ENCODE measurements at places on chromosomes 12 and 14.

GRCh38 chr14:105046891-105047282 lies 18.3 kb downstream of the GPR132 start:
- DNase-seq: no peak

- no peak for DNase-seq
These were observed 572.5 kb downstream of the DIO2 start for GRCh38 chr14:79638672-79639266.

GRCh38 chr12:115846516-115846915 lies 431.0 kb downstream of the MED13L start:
- DNase-seq: no peak

- no peak for DNase-seq
These were observed 7.7 kb downstream of the GATC start for GRCh38 chr12:120453977-120454376.

- no peak for DNase-seq
These were observed 222.7 kb downstream of the TMEM132D start for GRCh38 chr12:129681151-129681550.

DNA sequence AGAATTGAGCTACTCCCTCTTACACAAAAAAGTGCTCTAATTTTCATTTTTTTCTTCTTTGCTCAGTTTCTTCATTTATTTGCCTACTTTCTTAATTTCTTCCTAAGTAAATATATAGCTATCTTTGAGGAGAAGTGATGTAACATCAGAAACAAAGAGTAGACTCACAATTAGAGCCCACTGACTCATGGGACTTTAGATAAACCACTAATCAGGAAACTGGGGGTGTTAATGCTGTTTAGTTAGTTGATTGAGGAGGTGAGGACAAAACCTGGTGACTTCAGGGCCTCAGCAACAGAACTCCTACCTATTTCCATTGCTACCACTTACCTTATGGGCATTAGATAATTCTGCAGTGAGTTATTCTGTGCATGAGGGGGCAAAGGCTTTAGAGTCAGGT lies 151.7 kb downstream of the MON2 start:
- no peak for DNase-seq

GRCh38 chr12:25694072-25694471 lies 141.0 kb upstream of the LMNTD1 start:
- DNase-seq: no peak

GRCh38 chr14:43260056-43260455 lies 1247.0 kb downstream of the FSCB start:
- no peak for DNase-seq

GRCh38 chr12:25020621-25021243 lies 71.8 kb upstream of the BCAT1 start:
- DNase-seq: no peak

- DNase-seq: no peak
These were observed 8.8 kb upstream of the DDHD1 start for GRCh38 chr14:53161758-53162435.

DNA sequence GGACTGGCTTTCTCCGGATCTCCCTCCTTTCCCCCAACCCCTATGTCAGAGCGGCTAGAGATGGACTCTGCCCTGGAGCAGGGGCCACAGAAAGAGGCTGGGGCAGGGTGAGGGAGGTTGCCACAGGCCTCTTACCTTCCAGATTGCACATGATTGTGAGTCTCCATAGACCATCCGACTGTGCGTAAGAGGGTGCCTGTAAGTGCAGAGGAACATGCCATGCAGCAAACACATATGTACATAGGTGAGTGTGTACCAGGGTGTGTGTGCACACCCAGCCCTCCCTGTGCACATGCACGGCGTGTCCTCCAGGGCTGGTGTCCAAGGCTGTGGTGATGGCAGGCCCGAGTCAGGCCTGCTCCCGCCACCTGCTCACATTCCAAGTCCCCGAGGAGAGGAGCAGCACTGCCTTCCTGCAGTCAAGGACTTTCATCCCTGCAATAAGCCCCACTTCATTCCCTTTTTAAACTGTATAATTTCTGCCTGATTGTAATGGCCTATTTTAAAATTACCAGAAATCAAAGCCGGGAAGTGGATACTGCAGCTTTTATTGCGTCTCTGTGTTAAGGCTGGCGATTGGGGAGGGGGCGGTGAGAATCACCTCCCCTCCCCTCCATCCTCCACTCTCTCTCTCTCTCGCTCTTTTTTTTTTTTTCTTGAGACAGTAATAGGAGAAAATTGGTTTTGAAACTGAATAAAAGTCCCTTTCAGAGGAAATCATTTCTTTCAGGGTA lies 28.5 kb downstream of the FAM222A start:
- DNase-seq: no peak

- no peak for DNase-seq
These were observed 3.7 kb upstream of the ZFP36L1 start for GRCh38 chr14:68796418-68797101.

DNA sequence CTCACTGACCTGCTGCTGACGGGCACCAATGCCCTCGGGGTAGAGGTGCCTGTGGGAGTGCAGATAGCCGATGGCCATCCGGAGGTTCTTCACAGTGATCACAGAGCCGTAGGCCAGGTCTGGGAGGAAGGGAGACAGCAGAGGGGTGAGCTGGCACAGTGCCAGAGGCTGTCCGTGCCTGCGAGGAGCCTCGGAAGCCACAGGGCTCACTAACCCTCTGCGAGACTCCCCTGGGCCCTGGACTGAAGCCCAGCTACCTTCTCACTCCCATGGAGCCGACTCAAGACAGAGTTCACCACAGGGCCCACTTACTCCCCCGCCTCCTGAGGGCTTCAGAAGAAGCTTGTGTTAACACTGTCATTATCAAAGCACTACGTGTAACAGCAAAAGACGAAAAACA lies 24.5 kb downstream of the POMT2 start:
- no peak for DNase-seq

DNA sequence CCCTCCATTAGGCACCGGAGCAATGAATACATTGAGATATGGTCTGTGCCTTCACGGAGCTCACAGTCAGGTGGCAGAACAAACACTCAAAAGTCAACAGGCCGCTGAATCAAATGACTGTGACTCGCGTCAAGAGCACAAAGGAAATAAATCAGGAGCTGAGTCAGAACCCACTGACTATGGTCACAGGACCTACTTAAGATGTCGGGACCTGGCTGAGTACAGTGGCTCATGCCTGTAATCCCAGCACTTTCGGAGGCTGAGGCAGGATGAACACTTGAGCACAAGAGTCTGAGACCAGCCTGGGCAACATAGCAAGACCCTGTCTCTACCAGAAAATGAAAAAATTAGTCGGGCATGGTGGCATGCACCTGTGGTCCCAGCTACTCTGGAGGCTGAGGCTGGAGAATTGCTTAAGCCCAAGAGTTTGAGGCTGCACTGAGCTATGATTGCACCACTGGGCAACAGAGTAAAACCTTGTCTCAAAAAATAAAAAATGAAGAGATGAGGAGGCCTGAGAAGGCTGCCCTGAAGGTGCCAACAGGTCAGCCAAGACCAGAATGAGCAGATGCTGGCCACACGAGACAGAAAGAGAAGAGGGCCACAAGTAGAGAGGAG lies 19.9 kb downstream of the TMEM233 start:
- DNase-seq: no peak

GRCh38 chr14:91317381-91318308 lies 73.1 kb upstream of the GPR68 start:
- DNase-seq: peak; percentile 83

GRCh38 chr14:79732911-79733655 lies 478.2 kb downstream of the DIO2 start:
- peak; percentile 7 for DNase-seq

DNA sequence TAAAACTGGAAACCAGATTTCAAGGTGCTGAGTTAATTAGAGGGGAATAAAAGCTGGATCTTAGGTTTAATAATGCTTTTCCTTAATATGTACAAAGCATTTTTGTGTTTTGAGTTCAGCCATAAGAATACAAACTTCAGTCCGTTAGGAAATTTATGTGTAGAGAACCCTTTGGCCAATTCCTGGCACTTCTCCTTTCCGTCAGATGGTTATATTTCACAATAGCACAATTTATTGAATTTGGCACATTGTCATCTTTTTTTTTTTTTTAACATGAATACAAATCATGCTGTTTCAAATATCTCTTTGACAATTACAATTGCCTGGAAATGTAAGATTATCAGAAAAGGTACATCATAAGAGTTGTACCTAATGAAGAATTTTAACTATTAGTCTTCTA lies 56.2 kb upstream of the DDHD1 start:
- DNase-seq: no peak

DNA sequence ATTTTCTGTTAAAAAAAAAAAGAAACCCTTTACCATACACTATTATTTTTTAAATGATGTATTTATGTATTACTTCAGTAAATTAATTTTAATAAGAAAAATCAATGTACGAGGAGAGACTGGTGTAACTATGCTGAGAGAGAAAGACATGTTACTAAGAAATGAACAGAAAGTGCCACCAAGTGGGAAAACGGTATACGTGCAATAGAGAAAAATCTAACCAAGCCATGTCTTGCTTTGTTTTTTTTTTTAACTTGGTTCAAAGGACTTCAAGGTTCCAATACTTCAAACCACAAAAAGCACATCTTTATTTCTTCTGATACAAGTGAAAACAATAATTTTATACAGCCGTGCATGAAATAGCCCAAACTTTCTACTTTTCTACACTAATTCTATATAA lies 22.9 kb downstream of the NDUFA12 start:
- peak; percentile 17 for DNase-seq

- no peak for DNase-seq
These were observed 437.0 kb downstream of the FSCB start for GRCh38 chr14:44070046-44070445.

DNA sequence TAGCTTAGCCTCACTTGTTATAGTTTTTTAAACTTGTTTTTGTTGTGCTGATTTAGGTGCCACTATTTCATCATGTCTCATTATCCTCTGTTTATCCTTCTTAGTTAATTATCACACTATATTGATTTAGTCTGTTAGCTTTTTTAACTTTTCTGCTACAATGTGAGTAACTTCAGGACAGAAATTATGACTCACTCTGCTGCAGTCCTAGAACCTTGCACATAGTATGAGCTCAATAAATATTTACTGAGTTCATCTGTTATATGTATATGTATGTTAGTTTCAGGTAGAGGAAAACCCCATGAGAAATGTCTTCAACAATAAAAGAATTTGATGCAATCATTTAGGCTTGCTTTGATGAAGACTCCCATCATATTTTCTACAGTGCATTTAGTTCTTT lies 224.3 kb upstream of the NAV3 start:
- no peak for DNase-seq

DNA sequence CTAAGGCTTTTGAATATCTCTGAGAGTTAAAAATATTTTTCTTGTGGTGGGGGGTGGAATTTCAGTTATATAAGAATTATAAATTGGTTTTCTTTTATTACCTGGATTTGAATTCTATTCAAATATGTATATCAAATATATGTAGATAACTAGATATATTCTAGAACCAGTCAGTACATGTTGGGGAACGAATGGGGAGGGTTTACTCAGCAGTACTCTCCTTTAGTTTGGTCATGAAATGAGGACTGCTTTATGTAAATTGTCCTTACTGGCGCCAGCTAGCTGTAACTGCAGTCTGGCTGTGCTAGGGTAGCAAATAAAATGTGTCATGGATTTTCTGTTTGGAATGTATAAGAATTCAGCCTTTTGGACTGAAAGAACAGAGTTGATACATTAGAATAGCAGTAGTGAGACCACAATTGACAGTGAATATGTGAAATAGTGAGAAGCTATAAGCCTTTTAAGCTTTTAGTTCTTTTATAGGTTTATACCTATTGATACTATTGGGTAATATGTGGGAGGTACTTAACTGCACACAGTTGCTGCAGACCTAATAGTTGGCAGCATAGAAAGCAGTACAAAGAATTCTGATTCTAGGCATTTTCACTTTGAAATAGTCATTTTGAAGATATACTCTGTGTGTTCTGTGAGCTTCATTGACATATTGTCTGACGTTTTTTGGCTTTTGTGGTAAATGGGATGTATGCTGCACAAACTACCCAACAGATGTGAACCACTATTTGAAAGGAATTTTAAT lies 29.0 kb downstream of the ATF7IP start:
- DNase-seq: peak; percentile 72

GRCh38 chr12:13573698-13574321 lies 377.3 kb downstream of the EMP1 start:
- no peak for DNase-seq

DNA sequence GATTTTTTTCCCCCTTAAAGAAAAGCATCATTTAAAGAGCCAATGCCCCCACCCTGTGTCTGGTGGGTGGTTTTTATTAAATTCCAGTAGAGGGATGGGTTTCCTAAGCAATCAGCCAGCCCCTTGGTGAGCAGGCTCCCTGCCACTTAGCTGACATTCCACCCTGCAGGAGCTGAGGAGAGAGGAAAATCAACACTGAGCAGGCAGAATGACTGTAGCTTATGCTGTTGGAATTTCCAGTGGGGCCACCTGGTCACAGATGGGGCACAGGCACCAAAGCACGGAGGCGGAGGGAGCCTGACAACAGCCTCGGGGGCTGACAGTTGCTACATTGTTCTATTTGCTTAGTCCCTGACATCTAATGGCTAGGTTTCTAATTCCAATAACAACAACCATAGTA lies 127.7 kb downstream of the TMEM30B start:
- no peak for DNase-seq

- DNase-seq: no peak
These were observed 63.4 kb downstream of the APOBEC1 start for GRCh38 chr12:7602277-7602676.

- DNase-seq: no peak
These were observed 1441.4 kb downstream of the AACS start for GRCh38 chr12:126506426-126507182.

DNA sequence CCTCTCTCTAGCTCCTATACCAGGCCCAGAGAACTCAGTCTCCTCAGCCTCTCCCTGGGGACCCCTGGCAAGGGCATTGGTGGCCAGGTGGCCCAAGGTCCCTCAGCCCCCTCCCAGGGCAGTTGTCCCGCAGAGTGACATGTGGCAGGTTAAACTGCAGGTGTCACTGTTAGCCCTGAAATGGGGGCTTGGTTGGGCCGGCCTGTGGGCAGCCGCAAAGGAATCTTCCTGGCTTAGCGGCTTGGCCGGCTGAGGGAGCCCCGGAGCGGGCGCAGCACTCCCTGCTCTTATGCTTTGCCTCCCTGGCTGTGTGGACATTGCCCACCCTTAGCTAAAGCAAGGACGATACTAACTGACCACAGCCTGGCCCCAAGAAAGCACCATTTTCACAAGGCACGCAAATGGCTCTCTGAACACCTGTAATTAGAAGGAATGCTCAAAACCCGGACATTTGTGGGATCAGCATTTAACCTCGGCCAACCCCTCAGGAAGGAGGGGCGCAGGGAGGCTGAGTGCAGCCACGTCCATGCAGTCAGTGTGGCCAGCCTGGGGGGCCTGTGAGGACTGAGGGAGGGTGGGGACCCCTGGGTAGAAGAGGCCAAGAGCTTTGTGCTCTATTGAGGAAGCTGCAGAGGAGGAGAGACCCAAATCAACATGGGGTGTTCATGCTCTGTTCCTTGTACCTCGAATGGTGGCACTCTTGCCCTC lies 82.2 kb downstream of the PAPOLA start:
- no peak for DNase-seq

GRCh38 chr12:86376052-86376451 lies 119.9 kb upstream of the MGAT4C start:
- DNase-seq: no peak

Measured in immature natural killer cell (primary cell).